ENCODE measurements at places on chromosomes 3 and 15.

- no peak for DNase-seq
Measured at GRCh38 chr3:32498252-32498651, 4.4 kb downstream of the CMTM6 start.

- no peak for DNase-seq
Measured at GRCh38 chr15:33159726-33160453, 34.6 kb downstream of the FMN1 start.

- DNase-seq = no peak
Measured at GRCh38 chr3:104549099-104549714, 817.5 kb upstream of the ALCAM start.

- DNase-seq = no peak
Measured at GRCh38 chr3:122021811-122022401, at the start of gene ILDR1. ILDR1 (minus strand) TSS chr3:122022247; CDS start chr3:122022077, 170 bp downstream.

DNA sequence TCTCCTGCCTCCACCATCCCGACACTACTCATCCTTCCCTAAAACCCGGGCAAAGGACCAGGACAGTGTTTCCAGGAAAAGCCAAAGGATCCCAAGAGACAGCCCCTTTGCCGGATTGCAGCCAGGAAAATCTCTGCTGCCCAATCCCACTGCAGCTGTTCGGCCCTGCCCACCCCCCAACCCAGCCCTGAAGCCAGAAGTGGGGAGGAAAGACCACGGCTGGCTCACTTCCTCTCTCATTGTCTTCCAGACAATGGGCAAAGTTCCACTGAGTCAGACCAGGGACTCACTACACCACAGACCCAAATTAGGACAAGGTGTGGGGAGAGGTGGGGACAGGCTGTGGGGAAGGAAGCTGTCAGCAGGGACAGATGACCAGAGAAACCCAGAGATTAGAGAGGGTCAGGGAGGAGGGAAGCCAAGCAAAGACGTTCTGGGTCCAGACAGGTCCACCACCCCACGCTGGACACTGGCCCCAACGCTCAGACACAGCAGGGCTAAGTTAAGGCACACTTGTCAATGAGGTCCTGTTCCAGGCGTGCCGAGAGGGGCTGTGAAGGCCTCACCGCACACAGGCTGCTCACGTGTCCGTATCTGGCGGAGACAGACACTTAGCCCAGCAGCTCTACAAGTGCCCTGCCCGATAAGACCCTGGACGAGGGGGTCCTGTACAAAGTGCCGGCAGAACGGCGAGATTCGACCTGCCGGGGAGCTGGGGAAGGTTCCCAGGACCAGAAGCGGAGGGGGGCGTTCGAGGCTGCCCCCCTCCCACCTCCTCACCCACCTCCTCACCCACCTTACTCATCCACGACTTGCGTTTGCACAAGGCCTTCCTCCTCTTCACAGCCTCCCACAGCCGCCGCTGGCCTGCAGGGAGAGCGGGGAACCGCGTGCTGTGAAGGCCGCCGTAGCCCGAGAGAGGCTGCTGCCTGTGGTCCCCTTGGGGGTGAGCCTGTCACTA is 21.9 kb downstream of the TNK2 start:
- no peak for DNase-seq

Data from ovary (tissue), 10 donors.